Kidney glomerular epithelial cell (primary cell): ENCODE measurements at places on chromosomes 7 and 10.

DNA sequence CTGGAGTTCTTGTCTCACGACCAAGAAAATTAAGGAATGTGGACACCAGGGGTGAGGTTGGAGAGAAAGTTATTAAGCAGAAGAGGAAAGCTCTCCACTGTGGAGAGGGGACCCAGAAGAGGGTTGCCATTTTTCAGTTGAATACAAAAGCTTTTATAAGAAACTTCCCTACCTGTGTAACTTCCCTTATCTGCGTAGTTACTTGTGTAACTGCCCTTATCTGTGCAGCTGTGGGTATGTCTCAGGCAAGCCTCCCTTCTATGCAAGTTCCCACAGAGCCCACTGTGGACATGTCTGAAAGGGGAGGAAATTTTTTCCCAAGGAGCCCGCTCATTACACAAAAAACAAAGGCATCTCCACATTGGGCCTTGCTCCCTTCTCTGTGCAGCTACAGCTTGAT, 94.9 kb downstream of the SVOPL start:
- DNase-seq: no peak

GRCh38 chr10:72013202-72013945, 49.2 kb downstream of the CHST3 start:
- no peak for DNase-seq

- no peak for DNase-seq
Observed at GRCh38 chr10:101329341-101330032, 24.5 kb upstream of the BTRC start.

DNA sequence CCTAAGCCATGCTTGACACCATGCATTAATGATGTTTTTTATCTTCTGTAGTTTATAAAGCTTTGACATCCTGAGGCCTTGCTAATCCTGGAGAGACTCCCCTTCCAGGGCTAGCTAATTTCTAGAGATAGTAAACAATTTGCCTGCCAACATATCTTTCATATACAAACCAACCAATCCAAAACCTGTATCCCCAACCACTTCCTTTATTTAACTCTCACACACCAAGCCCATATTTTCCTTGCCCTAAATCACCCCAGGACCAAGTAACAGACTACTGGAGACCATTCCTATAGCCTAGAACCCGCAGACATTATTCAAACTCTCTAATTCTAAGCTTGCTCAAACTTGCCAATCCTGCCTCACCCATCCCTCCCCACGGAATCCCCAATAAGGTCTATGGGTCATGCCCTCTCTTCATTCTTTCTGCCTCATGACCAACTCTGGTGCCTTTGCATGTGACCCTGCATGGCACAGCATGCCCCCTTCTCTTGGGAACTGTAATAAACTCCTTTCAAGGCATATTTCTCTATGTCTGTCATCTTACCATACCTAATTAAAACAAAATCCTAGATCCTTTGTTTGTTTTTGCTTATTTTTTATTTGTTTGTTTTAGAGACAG, 116.6 kb upstream of the CACUL1 start:
- no peak for DNase-seq

DNA sequence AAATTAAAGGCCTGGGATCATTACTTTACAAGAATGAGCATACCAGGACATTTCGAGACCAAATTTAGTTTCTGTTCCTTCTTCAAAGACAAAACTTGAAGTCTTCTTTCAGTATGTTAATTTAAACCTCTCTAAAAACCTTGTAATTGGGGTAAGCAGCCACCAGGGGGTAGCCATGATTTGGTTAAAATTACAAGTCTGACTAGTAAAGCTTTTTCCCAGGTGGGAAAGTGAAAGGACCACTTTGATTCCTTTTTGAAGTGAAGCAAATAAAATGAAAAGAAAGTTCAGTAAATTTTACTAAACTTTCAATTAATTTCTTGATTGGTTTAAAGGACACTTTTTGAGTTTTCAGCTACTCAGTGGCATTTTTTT, 294.3 kb downstream of the BBS9 start:
- DNase-seq: peak; percentile 1

GRCh38 chr7:79692015-79692414, 238.5 kb upstream of the MAGI2 start:
- peak; percentile 83 for DNase-seq

GRCh38 chr7:129774359-129774758, 162.8 kb downstream of the NRF1 start:
- no peak for DNase-seq

GRCh38 chr7:155864991-155865690, 52.9 kb upstream of the SHH start:
- no peak for DNase-seq
